Thoracic aorta (tissue), 2 donors: ENCODE measurements at places on chromosomes 5 and 9. TPM values are rescaled to one million over a fixed set of nuclear protein-coding genes. Genes with fewer than 3 reads are reported as not detected.

Gene TMEM250
- 38.9 TPM for total RNA-seq

Gene AQP7
- 1.9 TPM for total RNA-seq

Gene CHSY3
- total RNA-seq = 24.3 TPM

Gene PRR7
- total RNA-seq = 4.1 TPM

Gene PALM2AKAP2
- total RNA-seq = 45.9 TPM

Gene SLC6A18
- not detected for total RNA-seq

Gene EDIL3
- 157 TPM for total RNA-seq

Gene COL15A1
- total RNA-seq = 70.4 TPM

Gene C9orf50
- total RNA-seq = not detected

Gene PFN3
- not detected for total RNA-seq

Gene SLC27A6
- not detected for total RNA-seq

Gene CNTNAP3
- total RNA-seq = 12.9 TPM

Gene CKS2
- total RNA-seq = 2.3 TPM

Gene EFNA5
- 13.5 TPM for total RNA-seq

Gene LHX6
- 5.0 TPM for total RNA-seq

Gene NOTCH1
- 48.1 TPM for total RNA-seq

DNA sequence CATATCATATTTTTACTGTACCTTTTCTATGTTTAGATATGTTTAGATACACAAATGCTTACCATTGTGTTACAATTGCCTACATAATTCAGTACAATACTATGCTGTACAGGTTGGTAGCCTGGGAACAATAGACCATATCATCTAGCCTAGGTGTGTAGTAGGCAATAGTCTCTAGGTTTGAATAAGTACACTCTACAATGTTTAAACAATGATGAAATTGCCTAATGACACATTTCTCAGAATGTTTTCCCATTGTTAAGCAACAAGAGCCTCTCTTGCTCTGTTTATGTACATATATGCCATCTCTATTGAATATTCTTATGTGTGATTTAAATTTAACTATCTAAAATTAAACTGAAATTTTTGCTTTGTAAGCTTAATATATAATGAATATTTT, 209.6 kb upstream of the ST8SIA4 start:
- DNase-seq = no peak

DNA sequence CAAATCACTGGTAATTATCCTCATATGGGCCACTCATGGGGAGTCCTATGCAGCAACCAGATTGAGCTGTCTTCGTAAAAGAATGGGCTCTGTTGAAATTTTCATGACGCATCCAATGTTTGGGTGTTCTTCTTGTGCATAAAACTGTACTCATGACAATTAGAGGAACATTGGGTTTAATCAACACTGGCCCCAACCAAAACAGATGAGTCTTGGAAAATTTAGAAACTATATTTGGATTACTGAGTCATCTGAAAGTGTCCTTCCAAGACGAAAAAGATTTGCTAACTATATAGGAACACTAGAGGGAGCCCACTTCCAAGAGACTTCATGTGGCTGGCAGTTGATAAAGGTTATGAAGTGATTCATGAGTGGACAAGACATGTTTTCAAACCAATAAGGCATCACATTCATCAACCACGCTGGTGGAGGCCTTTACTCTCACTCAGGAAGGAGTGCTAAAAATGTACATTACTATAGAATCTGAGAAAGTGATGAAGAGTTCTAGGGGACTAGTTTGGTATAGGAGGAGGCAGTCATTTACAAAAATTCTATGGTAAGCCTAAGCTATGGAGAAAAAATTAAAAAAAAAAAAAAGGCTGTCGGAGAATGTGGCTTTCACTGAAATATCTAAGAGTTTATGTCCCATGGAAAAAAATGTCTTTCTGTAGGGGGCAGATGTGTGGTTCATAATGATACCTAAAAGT, 313.5 kb downstream of the PRDM9 start:
- no peak for DNase-seq

DNA sequence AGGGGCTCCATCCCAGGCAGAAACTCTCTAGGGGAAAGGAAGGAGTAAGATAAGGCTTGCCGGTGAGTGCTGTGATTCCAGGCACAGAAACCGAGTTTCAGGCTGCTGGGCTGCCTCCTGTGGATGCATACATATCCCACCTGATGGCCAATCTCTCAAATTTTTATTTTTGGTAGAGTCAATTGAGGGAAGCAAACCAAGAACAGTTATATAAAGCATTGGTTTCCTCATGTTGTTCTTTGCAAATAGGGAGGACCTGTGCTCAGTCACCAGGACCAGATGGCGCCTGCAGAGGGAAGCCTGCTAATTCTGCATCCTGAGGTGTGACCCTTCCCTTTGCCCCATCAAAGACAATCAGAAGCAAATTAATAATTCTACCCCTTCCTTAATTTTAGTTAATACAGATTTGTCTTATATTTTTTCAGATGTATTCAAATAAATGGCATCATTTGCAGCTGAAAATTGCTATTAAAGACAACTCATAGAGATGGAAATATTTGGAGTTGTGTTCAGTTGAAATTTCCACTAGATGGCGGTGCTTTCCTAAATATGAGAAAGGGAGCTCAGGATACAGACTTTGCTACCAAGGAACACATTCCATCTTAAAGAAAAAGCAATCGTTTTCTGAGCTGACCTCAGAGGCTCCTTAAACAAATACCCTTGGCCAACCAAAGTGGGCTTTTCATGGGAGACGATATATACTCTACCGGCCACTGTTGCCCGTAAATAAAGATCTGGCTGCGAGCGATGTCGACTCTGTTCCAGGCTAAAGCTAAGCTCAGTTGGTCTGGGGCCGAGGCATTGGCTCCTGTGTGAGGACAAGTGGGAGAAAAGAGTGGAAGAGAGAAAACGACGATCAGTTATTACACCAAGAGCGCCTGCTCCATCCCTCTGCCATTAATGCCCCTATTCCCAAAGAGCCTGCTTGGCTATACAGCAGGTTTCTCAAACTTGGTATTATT, 225.7 kb upstream of the KLF9 start:
- no peak for DNase-seq

GRCh38 chr9:77456829-77457437, 191.2 kb downstream of the GNA14 start:
- DNase-seq = peak; percentile 70

GRCh38 chr9:110104261-110104809, 103.6 kb downstream of the C9orf152 start:
- DNase-seq = no peak

- DNase-seq = no peak
These were observed 86.1 kb upstream of the NFIB start for GRCh38 chr9:14399756-14400657.

- no peak for DNase-seq
These were observed 16.2 kb upstream of the NDUFB6 start for GRCh38 chr9:32589083-32589723.

GRCh38 chr5:8577792-8578191, 708.8 kb downstream of the MTRR start:
- no peak for DNase-seq

GRCh38 chr5:61327760-61328753, 4.0 kb upstream of the ZSWIM6 start:
- DNase-seq = no peak

DNA sequence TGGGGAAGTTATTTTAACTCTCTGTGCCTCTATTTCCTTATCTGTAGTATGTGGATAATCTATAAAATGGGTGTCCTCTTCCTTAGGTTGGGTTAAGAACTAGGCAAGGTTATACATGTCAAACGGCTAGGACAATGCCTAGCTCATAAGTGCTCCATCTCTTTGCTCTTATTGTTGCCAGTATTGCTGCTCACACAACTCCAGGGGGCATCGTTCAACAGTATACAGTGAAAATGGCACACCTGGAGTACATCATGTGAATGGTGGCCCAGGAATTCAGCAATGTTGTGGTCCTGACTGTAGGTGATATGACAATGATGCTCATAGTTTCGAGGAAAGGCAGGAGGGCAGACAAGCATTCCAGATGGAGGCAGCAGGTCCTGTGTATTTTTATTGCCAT, 30.1 kb downstream of the SLIT3 start:
- no peak for DNase-seq

DNA sequence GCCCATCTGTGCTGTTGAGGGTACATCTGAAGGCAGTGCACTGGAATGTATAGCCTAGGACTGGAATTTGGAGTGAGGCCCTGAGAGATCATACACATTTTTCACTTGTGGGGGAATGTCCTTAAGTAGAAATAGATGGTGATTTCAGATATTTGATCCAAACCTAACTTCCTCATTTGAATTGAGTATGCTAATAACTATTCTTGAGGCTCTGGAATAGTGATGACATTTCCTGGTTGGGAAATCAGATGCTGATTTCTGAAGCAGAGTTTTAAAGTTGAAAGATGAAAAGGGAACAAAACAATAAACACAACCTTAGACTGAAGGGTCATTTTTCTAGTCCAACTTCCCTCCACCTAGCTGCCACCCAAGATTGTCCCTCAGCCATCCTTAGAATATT, 163.0 kb upstream of the CCDC152 start:
- DNase-seq = no peak

- DNase-seq = no peak
These were observed 23.1 kb downstream of the CENPK start for GRCh38 chr5:65539827-65540226.

DNA sequence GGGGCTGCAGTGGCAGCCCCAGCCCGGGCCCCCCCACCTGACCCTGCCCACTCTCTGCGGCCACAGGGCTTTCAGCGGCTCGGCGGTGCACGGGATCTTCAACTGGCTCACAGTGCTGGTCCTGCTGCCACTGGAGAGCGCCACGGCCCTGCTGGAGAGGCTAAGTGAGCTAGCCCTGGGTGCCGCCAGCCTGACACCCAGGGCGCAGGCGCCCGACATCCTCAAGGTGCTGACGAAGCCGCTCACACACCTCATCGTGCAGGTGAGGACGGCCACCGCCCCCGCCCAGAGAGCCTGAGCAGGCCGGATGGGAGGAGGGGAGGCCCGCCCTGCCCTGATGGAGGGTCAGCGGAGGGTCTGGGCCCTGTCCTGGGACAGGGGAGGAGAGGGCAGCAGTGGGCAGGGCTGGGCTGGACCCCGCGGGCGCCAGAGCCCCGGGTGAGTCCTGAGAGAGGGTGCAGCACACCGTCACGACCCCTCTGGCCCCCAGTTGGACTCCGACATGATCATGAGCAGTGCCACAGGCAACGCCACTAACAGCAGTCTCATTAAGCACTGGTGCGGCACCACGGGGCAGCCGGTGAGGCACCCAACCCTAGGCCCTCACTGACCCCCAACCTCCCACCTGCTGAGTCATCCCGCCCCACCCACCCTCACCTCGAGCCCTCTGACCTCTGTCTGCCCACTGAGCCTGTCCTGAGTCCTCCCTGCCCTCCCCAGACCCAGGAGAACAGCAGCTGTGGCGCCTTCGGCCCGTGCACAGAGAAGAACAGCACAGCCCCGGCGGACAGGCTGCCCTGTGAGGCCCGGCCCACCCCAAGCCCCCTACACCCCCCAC, 2.7 kb downstream of the SLC34A3 start:
- DNase-seq = no peak

DNA sequence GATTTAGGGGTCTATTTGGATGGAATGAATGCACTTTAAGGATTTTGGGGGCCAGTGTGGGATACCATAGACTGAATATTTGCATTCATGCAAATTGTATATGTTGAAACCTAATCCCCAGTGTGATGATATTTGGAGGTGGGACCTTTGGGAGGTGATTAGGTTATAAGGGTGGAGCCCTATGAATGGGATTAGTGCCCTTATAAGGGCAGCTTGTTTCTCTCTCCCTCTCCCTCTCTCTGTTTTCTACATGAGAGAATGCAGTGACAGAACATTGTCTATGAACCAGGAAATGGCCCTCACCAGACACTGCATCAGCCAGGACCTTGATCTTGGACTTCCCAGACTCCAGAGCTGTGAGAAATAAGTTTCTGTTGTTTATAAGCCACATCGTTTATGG, 166.1 kb downstream of the MED10 start:
- DNase-seq = no peak

- no peak for DNase-seq
These were observed 74.0 kb downstream of the PRR16 start for GRCh38 chr5:120538149-120538548.

- no peak for DNase-seq
These were observed 60.0 kb upstream of the DHFR start for GRCh38 chr5:80714570-80715298.

GRCh38 chr9:126965541-126966428, 51.2 kb downstream of the RALGPS1 start:
- no peak for DNase-seq

DNA sequence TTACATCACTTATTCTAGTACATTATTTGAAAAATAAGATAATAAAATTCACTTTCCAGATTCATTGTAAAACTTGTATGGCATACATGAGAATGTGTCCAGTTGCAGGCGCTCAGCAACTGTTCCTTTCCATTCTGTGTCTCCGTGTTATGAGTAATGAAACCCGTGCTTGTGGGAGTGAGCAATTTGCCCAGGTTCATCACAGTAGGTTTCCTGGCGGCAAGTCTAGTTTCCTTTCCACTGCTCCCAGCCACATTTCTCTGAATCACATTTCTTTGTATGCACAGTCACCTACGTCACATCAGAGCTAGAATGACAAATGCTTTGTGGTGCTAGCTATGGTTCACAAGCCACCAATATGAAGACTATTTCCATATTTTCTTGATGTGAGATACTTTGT, 39.9 kb downstream of the MOCS2 start:
- DNase-seq = no peak

DNA sequence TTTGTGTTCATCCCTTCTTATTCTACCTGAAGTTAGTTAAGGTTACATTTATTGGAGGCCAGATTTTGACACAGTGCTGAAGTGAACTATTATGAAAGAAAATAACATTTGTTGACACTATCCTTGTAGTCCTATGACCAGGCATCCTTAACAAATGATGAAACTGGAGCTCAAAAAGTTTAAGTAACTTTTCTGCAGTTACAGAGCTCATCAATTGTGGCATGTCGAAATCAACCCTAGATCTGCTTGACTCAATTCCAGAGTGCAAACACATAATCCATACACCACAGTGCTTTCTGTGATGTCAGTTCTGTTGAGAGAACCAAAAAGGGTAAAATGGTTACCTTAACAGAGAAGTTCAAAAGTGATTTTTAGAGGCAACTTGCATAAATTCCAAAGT, 28.6 kb downstream of the KCNN2 start:
- DNase-seq = no peak

- DNase-seq = no peak
These were observed 29.1 kb upstream of the ATG10 start for GRCh38 chr5:81942746-81943145.

- DNase-seq = no peak
These were observed 1227.2 kb upstream of the WWC1 start for GRCh38 chr5:167064198-167064776.

GRCh38 chr5:177343777-177344176, 7.7 kb downstream of the LMAN2 start:
- no peak for DNase-seq

- no peak for DNase-seq
These were observed 86.5 kb downstream of the BNC2 start for GRCh38 chr9:16784002-16784401.
